ENCODE measurements at places on chromosomes 3 and 15. TPM values are rescaled to one million over a fixed set of nuclear protein-coding genes. Genes with fewer than 3 reads are reported as not detected.

Gene WDR82
- 44.5 TPM for total RNA-seq

Gene GOLGA8M
- total RNA-seq = 0.81 TPM

Gene SNTN
- not detected for total RNA-seq

Gene TRIM59
- total RNA-seq = 5.3 TPM

Gene CDC25A
- not detected for total RNA-seq

Gene NECTIN3
- total RNA-seq = 42.2 TPM

Gene ZBTB20
- 120 TPM for total RNA-seq

Gene CD96
- total RNA-seq = 13.7 TPM

Gene MKRN3
- 5.0 TPM for total RNA-seq

Gene FBXW12
- total RNA-seq = not detected

Gene SLC12A8
- total RNA-seq = 4.1 TPM

Gene SAMMSON
- 3.4 TPM for total RNA-seq

Gene IFT122
- 61.9 TPM for total RNA-seq

Gene CLDN1
- 0.21 TPM for total RNA-seq

Gene TLNRD1
- 51.1 TPM for total RNA-seq

Gene SLC24A1
- total RNA-seq = 6.1 TPM

Gene LRRC31
- not detected for total RNA-seq

Gene TRIM42
- not detected for total RNA-seq

Gene CCDC191
- total RNA-seq = 3.4 TPM

Gene SST
- total RNA-seq = not detected

Gene SEMA7A
- 4.9 TPM for total RNA-seq

Gene PLCL2
- total RNA-seq = 17.1 TPM

Gene AGTR1
- total RNA-seq = 3.8 TPM

Gene MST1R
- 3.7 TPM for total RNA-seq

Gene SCN11A
- total RNA-seq = 0.07 TPM

Gene MYZAP
- 6.8 TPM for total RNA-seq

Gene ZPLD1
- not detected for total RNA-seq

Gene NME9
- total RNA-seq = not detected

Gene TUSC7
- not detected for total RNA-seq

Gene CACNA1D
- 1.5 TPM for total RNA-seq

Gene FBXO40
- not detected for total RNA-seq

Gene THAP10
- 1.4 TPM for total RNA-seq

Gene RAD51
- 0.27 TPM for total RNA-seq

Gene NOX5
- 0.92 TPM for total RNA-seq

Gene KCNAB1
- total RNA-seq = 12.2 TPM

Gene GLDN
- total RNA-seq = 26.0 TPM

All from thoracic aorta (tissue), 2 donors.